ENCODE measurements at places on chromosomes 6 and 20.

- no peak for DNase-seq
These were observed 37.1 kb downstream of the CDH22 start for GRCh38 chr20:46270977-46271744.

- no peak for DNase-seq
These were observed 392.4 kb downstream of the TAF4 start for GRCh38 chr20:61673152-61673847.

GRCh38 chr20:32697608-32698007 is 23.9 kb upstream of the C20orf203 start:
- no peak for DNase-seq

GRCh38 chr6:123519189-123519505 is 117.6 kb downstream of the TRDN start:
- no peak for DNase-seq

GRCh38 chr20:22333885-22334545 is 250.4 kb downstream of the FOXA2 start:
- DNase-seq = peak; percentile 49

- DNase-seq = no peak
These were observed 37.1 kb downstream of the HIVEP1 start for GRCh38 chr6:12049165-12049564.

- no peak for DNase-seq
These were observed 484.9 kb upstream of the MAN1A1 start for GRCh38 chr6:119834418-119834817.

GRCh38 chr6:51322505-51322904 is 503.8 kb downstream of the TFAP2B start:
- DNase-seq = no peak

DNA sequence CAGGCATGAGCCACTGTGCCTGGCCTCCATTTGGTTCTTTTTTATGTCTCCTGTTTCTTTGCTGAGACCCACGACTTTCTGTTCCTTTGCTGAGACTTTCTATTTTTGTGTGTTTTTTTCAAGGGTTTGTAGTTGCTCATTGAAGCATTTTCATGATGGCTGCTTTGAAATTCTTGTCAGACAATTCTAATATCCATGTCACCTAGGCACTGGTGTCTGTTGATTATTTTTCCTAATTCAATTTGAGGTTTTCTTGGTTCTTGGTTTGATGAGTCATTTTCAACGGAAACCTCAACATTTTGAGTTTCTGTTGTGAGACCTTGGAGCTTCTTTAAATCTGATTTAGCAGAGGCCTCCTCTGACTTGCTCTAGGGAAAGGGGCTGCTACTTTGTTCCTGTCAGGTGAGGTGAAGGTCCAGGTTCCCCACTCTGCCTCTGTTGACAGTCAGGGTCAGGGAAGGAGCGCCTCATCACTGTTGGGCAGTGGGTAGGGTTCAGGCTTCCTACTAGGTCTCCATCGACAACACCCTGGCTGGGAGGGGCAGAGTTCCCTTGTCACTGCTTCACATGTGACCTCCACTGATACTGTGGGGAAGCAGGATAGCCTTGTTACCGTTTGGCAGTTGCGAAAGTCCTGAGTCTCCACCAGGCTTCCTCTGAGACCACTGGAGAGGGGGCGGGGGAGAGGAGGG is 67.2 kb upstream of the RNF24 start:
- DNase-seq = peak; percentile 87

DNA sequence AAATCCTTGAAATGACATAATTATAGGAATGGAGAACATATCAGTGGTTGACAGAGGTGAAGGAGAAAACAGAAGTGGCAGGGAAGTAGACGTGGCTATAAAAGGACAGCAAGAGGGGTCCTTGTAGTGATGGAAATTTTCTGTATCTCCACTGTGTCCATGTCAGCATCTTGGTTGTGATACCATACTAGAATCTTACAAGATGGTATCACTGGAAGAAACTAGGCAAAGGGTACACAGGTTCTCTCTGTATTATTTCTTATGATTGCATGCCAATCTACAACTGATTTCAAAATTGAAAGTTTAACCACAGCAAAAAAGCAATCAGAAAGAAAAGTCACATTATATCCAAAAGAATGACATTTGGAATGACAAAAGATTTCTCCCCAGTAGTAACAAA is 16.4 kb upstream of the ZC3H12D start:
- no peak for DNase-seq

DNA sequence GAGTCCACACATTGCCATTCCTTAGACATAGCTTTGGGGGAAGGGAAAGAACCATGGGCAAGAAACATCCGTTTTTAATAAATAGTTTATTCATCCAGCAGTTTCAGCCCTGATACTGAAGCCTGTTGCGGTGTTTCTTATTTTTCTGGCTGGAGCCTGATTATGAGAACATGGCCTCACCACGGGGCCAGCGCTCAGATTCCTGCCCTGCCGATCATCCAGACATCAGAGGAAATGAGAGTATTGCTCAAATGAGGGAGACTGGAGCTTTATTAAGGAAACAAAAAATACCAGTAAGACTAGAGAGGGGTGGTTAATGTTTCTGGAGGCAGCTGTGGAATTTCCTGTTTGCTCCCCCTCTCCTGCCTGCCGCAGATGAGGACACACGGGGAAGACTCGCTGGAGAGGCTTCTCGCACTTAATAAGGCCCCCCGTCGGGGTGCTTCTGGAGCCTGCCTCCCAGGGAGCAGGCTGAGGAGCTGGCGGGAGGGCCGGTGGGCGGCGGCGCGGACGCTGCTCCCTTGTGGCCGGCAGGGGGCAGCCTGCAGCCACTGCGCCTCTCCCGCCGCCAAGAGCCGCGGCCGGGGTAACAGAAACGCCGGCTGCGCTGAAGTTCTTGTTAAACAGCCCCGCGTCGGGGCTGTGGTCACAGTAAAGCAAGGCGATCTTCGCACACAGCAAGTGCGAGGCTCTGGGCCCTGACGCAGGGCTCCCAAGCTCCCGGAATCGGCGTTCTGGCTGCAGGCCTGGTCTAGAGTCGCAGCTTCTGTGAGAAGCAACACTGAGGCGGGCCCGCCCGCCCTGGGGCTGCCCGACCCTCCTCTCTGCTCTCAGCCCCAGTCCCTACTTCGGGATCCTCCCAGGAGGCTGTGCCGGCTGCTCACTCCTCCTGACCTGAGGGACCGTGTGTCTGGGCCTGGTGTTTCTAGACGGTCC is 17.5 kb downstream of the LEMD2 start:
- DNase-seq = peak; percentile 56

- no peak for DNase-seq
These were observed 202.3 kb downstream of the ERMARD start for GRCh38 chr6:169953686-169954085.

DNA sequence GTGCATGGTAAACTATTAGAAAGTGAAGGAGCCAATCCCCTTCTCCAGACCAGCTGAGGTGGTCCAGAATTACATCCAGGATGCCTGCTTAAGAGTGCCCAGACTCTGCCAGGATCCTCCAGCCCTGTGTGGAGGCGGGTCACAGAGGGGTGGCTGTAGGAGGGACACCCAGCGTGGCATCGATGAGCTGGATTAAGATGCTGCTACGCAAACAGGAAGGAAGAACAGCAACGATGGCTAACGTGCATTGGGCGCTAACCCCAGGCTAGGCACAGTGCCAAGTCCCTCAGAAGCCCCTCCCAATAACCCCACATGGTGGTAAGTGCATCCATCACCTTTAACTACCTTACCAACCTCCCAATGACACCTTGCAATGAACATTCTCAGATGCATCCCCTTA is 63.9 kb upstream of the MRPS10 start:
- peak; percentile 25 for DNase-seq

DNA sequence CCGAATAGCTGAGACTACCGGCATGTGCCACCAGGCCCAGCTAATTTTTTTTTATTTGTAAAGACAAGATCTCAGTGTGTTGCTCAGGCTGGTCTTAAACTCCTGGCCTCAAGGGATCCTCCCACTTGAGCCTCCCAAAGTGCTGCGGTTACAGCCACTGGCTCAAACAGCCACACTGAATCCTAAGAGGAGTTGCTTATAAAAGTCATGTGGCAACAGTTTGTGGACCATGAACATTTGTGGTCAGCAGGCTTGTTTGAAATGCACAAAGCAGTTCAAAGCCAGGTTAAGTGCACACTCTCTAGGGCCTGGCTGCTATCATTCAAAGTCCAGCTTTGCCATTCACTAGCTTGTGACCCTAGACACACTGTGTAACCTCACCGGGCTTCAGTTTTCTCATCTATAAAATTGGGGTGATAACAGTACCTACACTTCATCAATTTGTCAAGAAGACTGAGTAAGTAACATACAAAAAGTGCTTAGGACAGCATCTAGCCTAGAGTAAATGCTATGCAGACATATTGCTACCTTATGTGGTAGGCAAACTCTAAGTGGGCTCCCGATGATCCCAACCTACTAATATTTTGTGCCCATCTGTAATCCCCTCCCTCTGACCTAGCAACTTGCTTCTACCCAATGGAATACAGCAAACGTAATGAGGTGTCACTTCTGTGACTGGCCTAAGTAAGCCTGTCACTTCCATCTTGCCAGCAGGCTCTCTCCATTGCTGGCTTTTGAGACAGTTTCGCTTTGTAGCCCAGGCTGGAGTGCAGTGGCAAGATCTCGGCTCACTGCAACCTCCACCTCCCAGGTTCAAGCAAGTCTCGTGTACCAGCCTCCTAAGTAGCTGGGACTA is 122.9 kb downstream of the ZMYND8 start:
- DNase-seq = no peak

- peak; percentile 74 for DNase-seq
These were observed 44.0 kb downstream of the EFCAB8 start for GRCh38 chr20:32902456-32903420.

GRCh38 chr6:79403086-79403485 is 134.1 kb downstream of the LCA5 start:
- no peak for DNase-seq

GRCh38 chr6:23180504-23181293 is 611.3 kb downstream of the HDGFL1 start:
- DNase-seq = no peak

DNA sequence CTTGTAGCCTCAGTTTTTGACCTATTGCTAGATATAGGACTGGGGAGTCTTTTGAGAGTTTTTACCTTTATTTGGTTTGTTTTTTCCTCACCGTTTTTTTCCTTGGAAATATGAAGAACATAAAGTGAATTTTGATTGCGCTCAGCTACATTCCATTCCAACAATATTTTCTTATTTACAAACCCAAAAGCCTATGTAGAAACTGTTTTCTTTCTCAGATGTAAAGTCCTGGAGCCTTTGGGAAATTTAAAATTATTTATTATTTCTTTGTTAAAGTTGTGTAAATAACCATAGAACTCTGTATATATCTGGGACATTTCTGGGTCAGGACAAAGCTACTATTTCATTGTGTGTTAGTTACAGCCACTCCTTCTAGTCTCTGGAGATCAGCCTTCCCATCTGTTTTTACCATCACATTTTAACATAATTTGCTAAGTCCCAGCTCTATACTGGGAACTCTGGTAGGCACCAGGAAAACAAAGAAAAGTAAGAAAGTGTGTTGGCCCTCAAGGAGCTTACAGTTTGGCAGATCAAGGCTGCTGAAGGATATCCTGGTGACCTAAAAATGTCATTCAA is 68.8 kb downstream of the JAG1 start:
- no peak for DNase-seq

- DNase-seq = peak; percentile 50
These were observed 32.7 kb downstream of the PLN start for GRCh38 chr6:118580585-118581419.

GRCh38 chr6:11434565-11435326 is 102.8 kb upstream of the TMEM170B start:
- DNase-seq = no peak

DNA sequence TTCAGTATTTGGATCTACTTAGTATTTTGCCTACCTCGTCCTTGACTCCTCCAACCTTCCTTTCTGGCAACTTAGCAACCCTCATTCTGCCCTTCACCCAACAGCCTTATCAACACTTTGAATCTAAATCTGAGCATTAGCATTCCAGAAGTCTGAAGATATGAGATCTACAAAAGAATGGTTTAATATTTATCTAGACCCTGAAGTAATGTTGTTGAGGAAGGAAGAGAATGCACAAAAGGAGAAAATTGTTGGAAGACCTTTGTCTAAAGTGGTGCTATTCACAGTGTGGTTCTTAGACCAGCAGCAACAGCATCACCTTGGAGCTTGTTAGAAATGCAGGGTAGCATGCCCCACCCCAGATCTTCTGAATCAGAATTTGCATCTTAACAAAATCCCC is 198.2 kb upstream of the PLCB4 start:
- DNase-seq = no peak

- no peak for DNase-seq
These were observed 1152.3 kb upstream of the GJE1 start for GRCh38 chr6:140980265-140980887.

GRCh38 chr6:79436241-79436640 is 101.0 kb downstream of the LCA5 start:
- DNase-seq = no peak

DNA sequence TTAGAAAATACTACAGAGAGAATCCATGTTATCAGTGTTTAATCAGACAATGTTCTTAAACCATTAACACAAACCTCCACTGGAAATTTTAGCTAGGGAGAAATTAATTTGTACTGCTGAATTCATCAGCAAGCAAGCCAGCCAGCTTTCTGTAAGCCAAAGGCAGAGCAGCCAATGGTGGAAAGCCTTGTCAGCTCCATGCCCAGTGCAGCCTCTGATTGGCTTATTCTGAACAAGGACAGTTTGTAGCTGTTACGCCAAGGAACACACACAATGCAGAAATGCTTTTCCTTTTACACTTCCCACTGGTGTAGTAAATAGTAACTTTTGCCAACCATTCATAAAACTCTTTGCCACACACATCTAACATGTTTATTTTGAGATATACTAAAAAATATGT is 265.0 kb downstream of the TENT5A start:
- no peak for DNase-seq

DNA sequence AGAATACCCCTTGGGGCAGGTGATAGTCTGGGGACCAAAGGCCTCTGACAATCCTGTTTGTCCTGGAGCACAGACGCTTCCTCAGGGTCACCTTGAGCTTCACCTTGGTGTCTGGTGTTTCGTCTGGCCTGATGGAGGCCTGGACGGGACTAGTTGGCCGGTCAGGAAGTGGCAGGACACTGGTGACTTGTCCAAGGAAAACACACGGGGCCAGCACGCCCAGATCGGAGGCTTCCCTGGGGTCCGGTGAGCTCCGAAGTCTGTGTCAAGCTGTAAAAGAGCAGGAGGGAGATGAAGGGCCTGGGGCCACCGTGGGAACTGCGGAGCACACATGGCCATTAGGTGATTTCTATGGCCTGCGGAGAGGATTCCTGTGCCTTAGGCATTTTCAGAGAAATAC is 67.9 kb downstream of the SMOC2 start:
- no peak for DNase-seq

DNA sequence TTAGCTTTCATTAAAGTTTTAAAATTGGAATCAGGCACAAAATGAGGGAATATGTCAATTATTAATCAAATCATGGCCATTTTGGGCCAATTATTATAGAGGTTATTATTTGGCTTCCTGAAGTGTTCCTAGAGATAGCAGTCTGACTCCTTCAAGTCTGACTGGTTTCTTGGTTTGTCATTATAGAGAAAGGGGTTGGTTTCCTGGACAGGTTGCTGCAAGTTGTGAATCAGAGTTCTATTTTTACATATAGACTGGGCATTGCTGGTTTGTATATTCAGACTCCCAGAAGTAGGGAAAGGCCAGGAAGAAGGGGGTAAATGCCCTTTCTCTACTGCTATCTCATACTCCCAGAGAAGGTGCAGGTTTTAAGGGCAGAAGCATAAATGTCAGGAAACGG is 121.4 kb upstream of the CEP162 start:
- no peak for DNase-seq

GRCh38 chr6:122494665-122495272 is 23.2 kb upstream of the SERINC1 start:
- no peak for DNase-seq

- no peak for DNase-seq
These were observed 43.3 kb downstream of the SULF2 start for GRCh38 chr20:47741669-47742608.
